AG10803 (cell line): ENCODE measurements at places on chromosomes 3 and 15.

- peak; percentile 25 for DNase-seq
Measured at GRCh38 chr3:71579935-71580406, 3.6 kb downstream of the FOXP1 start.

DNA sequence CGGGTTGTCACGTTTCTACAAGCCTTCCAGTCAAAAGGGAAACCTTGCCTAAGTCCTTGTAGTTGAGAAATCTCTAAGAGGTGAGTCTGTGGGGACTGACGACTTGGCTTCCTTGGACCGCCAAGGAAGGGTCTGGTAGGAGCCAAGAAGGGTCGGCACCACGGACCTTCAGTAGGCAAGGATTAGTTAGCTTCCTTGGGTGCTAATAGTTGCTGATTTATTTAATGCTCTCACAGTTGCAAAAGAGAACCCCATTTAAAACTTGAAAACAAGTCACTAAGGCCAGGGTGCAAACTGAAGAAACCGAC is 361 bp upstream of the LCMT2 start:
- DNase-seq: no peak

DNA sequence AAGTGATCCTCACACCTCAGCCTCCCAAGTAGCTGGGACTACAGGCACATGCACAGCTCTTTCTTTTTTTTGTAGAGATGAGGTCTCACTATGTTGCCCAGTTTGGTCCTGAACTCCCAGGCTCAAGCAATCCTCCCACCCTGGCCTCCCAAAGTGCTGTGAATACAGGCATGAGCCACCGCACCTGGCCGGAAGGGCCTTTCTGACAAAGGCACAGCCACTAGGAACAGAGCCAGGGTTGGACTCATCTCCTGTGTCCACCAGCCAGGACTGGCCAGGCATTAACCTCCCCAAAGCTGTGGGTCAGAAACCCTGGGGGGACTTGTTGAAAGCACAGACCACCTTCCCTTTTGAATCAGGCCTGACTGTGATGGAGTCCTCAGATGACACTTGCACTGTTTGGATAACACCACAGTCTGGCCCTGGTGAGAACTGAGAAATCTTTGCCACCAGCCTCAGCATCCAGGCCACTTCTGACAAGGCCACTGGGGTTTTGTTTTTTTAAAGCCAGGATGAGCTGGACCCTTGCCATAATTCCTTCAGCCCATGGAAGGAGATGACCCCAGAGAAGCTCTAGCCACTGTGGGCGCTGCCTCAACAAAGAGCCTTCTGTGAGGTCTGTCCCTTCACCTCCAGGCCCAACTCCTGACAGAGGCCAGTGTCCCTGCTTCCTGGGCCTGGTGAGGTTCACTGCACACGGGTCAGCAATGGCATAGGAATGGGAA is 4.8 kb downstream of the TKT start:
- no peak for DNase-seq

- no peak for DNase-seq
Measured at GRCh38 chr3:20078194-20078714, 38.0 kb downstream of the KAT2B start.

GRCh38 chr3:188125076-188125475 is 28.9 kb upstream of the LPP start:
- DNase-seq: no peak

- no peak for DNase-seq
Measured at GRCh38 chr3:134282659-134283047, 32.0 kb upstream of the RYK start.

- DNase-seq: no peak
Measured at GRCh38 chr15:61063875-61064320, 165.2 kb downstream of the RORA start.

DNA sequence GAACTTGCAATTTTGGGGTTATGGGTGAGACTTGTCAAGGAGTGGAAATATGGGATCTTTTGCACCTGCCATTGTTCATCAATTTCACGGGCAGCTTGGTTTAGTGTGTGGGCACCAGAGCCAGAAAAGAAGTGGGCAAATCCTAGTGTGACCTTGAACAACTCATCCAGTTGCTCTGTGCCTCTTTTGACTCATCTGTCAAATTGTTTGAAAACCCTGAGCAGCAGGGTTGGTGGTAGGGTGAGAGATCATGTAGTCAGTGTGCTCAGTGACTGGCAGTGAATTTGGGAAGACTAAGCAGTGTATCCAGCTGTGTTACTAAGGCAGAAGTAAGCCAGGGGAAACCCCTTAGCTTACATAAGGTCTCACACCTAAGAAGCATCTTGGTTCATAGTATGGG is 293.0 kb upstream of the TRIM42 start:
- no peak for DNase-seq

GRCh38 chr3:39376959-39377634 is 6.1 kb upstream of the SLC25A38 start:
- no peak for DNase-seq

- peak; percentile 33 for DNase-seq
Measured at GRCh38 chr3:25652921-25653320, 11.8 kb downstream of the TOP2B start.

GRCh38 chr3:14224895-14225294 is 46.3 kb downstream of the LSM3 start:
- DNase-seq: no peak

DNA sequence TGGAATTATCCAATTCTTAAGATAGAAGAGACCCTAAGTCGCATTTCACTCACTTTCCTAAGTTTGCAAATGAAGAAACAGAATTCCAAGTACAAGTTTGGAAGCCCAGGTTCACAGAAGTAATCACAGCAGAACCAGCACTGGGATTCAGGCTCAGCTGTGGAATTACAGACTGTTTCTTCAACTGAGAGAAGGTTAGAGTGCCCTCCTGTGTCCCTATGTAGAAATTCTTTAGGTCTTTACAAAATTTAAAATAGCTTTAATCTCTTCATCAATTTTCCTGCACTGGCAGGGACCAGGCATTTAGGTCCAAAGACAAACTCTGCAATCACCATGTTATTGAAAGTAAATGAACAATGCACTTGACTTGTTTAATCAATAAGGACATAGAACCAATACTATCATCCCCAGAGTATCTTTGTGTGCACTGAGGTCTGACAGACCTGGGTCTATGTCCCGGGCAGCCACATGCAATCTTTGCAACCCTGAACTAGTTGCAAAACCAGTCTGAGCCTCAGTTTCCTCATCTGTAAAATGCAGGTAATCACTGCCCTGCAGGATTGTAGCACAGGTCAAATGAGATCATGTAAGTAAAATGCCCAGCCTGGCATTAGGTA is 96.3 kb upstream of the ZBED2 start:
- DNase-seq: peak; percentile 66

DNA sequence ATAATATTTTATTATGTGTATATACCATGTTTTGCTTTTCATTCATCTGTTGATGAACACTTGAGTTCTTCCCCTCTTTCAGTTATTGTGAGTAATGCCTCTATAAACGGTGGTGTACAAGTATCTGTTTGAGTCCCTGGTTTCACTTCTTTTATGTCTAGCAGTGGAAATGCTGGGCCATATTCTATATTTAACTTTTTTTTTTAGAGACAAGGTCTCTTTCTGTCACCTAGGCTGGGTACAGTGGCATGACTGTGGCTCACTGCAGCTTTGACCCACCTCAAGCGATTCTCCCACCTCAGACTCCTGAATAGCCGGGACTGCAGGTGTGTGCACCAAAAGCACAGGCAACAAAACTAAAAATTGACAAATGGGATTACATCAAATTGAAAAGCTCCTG is 19.9 kb downstream of the GOLM2 start:
- no peak for DNase-seq

- DNase-seq: no peak
Measured at GRCh38 chr3:119794971-119795612, 13.2 kb downstream of the NR1I2 start.

GRCh38 chr3:186303965-186304364 is 58.1 kb downstream of the DGKG start:
- DNase-seq: no peak

DNA sequence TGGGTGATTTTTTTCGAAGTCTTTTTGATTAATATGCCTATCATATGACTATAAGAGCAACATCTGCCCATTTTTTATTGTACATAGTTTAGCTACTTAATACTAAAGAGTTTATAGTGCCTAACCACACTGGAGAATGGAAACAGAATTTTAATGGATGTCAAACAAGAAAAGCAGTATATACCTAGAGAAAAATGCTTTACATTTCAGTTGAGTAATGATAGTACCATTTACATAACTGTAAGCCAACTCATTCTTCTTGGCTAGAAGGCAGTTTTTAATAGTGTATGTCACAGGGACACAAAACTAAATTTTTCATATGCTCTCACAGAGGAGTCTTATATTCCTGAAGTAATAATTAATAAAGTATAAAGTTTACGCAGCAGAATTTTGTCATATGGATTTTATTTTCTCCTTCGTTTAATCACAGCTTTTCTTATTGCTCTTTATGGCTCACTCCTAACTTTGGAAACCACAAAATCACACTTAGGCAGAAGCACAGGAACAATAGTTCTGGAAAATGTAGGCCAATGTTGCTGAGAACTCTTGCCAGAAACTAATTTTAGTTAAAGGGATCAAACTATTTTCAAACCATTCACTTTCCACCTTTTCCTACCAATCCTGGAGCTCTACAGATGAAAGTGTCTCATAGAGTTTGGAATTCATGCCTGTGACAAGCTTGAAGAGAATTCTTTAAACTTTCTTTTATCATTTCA is 243.6 kb downstream of the ZIC1 start:
- no peak for DNase-seq

DNA sequence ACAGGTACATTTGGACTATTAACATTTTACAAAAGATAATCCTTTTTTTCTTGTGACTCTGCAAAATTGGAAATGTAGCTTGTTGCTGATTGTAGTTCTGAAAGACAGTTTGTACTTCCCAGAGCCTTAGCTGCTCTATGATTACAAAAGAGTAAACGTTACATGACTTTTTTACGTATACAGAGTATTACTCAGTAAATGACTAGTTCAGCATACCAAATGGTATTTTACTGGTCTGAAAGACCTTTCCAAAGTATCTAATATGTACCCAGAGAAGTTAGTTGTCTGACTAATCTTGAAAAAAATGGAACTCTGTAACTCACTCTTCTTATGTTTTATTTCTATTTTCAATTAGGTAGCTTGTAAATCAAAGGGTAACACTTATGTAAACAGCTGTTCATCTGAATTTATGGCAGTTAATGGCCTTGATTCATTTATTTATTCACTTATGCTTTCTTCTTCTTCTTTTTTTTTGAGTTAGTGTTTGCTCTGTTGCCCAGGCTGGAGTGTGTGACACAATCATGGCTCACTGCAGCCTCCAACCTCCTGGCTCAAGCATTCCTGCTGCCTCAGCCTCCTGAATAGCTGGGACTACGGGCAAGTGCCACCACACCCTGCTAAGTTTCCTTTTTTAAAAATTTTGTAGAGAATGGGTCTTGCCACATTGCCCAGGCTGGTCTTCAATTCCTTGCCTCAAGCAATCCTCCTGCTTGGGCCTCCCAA is 151.7 kb downstream of the C3orf38 start:
- no peak for DNase-seq

GRCh38 chr15:43095708-43096347 is 10.0 kb downstream of the UBR1 start:
- DNase-seq: no peak

- no peak for DNase-seq
Measured at GRCh38 chr15:78932258-78932808, 12.5 kb downstream of the CTSH start.

DNA sequence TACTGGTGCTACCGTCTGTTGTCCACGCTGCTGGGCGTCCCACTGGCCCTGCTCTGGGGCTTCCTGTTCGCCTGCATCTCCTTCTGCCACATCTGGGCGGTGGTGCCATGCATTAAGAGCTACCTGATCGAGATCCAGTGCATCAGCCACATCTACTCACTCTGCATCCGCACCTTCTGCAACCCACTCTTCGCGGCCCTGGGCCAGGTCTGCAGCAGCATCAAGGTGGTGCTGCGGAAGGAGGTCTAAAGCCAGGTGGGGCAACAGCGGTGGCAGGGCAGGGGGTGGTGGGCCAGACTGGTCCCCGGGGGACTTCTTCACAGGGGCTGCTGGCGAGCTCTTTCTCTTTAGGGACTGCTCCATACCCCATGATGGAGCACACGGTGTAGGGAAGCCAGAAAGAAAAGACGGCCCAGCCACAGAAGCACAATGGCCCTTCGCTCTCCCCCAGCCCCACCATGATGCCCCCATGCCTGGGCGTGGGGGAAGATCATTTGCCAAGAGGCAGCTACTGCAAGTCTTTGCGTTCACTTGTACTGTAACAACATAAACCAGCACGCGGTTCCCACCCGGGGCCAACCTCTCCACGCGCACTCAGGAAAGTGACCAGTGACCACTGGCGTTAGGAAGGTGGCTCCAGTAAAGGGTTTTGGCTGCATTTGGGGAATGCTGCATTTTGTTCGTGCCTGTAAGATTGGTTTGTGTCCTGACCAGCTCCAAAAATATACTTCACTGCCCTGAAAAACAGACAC is 12.2 kb downstream of the CAV3 start:
- no peak for DNase-seq

DNA sequence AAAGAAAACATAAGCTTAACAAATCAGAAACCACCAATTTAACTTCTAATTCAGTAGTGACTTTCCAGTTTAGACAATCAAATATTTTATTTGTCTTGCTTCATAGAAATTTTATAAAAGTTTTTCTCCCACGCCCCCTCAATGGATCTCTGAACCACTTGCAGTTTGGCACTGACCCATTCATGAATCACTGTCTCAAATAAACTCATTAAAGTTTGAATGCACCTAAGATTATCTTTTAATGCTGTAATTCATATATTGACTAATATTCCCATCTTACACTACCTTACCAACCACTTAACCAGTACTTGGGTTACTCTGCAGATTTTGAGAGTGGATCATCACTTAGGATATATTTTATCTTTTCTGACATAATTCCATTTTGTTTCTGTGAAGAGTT is 880.2 kb downstream of the OTOL1 start:
- DNase-seq: no peak

- no peak for DNase-seq
Measured at GRCh38 chr3:168617658-168618057, 521.9 kb upstream of the GOLIM4 start.
